Activated CD4-positive, CD25-positive, alpha-beta regulatory T cell treated with anti-CD3 and anti-CD28 coated beads, Interleukin-2, amount 50 U/mL, for 24 hours (primary cell): ENCODE measurements at places on chromosomes 6 and 20.
A peak's percentile ranks its signal among the peaks of the same experiment; 100 is the strongest.

- ATAC-seq, result no peak
Observed at GRCh38 chr6:74409447-74409846, 713.4 kb downstream of the CD109 start.

DNA sequence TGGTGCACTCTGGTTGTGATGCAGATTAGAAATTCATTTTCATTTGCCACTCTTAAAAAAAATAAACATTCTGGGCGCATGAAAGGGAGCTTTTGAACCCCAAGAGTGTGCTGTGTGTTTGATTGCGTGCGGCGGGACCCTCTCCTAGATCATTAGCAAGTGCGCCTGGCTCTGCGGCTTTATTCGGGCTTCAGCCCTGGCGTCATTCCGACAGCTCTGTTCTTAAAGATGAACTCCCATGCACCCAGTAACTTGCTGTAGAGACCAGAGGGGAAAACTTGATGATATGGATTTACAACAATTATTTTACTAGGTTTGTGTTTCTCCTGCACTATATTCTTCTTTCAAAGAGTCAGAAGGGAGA, 48.9 kb upstream of the ARMC2 start:
- ATAC-seq, result no peak

DNA sequence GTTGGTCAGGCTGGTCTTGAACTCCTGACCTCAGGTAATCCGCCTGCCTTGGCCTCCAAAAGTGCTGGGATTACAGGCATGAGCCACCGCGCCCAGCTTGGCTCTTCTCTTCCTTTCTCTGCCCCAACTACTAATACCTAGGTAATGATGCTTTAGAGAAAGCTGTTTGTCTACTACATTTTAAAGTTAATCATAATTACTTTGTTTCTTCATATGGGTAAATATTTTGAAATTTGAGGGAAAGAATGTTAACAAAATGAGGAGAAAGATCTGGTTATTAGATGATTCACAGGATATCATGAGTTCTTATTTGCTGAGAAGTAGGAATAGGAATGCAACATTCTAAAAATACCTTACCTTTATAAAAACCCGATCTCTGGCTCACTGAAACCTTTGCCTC, 18.4 kb upstream of the PTPRK start:
- no peak for ATAC-seq

- ATAC-seq, result peak; percentile 68
Observed at GRCh38 chr20:37406010-37406998, 60.4 kb downstream of the SRC start.

DNA sequence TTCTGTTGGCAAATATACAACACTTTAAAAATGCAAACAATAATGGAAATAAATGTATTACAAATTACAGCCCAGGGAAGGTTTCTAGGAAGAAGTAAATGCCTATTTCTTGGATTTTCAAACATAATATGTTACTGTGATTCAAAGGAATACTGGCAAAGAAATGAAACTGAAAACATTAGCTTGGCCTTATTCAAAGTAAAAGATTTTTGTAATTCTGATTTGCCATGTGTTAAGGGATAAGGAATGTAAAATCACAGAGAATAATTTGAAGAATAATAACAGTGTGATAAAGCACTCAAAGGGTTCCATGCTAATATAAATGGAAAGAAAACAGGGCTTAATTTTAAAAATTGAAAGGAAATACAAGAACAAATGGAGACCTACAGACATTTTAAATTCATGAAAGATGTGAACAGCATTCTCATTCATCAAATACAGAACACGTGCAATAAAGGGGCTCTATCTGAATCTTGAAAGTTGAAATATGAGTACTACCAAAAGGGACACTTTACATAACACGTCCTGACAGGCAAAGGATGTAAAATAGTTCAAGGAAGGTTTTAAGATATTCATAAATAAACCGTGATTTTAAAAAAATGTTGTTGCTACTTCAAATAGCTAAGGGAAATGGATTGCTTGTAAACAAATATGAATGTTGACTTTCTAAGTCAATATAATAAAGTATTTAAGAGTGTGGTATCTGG, 138.1 kb downstream of the RFPL4B start:
- ATAC-seq, result no peak

DNA sequence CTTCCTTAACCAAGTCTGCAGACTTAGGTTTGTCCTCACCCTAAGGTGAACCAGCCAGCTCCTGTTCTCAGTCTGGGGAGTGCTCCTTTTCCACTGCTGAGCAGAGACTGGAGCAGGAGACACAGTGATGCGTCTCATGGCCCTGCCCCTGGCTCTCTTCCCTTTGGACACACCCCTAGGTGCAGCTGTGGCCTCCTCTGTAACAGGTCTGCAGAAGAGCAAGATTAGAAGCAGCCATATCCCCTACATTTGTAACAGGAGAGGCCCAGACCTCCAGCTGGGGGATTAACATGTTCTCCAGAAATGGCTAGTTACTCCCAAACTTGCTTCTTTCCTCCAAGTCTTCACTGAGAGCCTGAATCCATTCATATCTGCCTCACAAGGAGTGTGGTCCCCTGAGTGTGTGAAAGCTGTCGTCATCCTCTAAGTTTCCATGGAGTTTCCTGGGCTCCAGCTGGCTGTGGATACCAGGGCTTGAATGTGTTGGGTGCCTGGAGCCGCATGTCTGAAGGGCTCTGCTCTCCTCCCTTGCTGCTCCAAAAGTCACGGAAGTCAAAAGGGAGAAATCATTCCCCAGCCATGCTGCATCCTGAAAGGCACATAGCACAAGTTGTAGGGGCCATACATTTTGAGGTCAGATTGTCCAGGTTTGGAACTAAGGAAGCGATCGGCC, 57.7 kb downstream of the PPP1R14C start:
- no peak for ATAC-seq

DNA sequence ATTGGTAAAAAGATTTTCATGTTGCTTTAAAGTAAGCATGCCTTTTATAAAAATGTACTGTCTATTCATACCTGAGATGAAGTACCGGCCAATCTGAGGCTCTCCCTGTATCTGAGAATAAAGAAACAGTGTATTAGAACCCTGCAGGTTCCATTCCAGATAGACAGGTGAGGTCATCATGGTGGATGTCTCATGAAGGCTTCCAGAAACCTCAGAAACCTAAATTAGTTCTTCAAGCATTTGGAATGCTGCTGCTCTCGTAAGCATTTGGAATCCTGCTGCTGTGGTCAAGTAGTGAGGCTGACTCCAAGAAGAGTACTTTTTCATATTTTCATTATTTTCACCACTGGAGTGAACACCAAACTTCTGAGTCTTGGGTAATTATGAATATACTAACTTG, 642.3 kb downstream of the MAFB start:
- ATAC-seq, result no peak

DNA sequence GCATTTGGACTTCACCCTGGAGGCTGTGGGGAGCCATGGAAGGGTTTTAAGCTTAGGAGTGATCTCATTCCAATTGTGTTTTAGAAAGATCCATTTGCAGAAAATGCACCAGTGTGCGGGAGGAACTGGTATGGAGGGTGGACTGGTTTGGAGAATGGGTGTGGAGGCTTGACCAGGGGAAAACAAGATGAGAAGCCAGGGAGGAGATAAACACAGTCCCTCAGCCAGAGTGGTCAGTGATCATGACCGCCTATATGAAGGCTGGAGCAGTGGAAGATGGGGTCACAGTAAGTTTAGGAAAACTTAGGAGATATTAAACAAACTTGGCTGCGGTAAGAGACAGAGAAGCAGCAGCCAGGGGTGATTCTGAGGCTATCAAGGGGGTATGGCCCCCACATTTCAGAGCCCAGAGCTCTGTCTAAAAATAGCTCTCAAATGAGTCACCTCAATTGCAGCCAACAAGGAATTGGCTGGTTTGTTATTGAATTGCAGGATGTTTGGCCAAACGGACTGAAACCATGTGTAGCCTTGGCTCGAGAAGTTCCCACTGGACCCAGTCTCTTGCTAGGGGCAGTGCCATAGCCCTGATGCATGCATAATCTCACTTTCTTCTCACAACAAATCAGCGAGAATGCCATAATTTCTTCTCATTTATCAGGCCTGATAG, 159.9 kb upstream of the TOP1 start:
- ATAC-seq, result no peak

DNA sequence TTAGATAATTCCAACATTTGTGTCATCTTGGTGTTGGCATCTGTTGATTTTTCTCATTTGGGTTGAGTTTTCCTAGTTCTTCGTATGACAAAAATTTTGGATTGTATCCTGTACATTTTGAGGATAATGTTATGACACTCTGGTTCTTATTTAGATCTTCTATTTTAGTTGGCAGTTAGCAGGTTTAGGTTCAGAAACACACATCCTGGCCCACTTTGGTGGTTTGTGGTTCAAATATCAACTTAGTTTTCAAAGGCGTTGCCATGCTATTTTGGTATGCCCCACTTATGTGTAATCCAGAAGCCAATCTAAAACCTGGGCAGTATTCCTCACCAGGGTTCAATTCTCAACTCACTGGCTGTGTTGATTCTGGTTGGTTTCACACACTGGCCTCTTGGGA, 68.2 kb downstream of the NOX3 start:
- ATAC-seq, result no peak

DNA sequence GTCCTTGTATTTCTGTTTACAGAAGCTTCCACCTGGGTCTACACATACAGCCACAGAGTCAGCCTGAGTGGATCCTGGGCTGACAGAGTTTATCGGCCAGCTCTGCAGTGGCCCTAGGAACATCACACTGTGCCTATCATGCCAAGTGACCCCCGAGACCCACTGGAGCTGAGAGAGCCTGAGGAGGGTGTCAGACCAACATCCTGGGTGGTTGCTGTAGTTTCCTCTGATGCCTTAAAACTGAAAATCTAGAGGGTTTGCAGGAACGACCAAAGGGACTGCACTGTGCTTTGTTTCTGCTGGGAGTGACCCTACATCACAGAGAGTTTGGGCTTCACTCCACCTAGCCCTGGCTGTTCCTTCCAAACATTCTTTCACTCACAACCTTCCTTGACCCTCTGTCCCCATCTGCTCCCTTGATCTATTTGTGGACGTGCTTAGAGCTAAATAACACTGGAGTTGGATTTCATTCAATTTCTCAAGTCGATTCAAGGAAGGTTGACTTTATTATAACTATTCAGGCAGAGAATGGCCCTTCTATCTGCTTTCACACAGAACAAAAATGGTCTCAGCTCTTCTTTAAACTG, 18.1 kb downstream of the MYLK4 start:
- ATAC-seq, result no peak

GRCh38 chr6:120960761-120961160, 373.5 kb downstream of the TBC1D32 start:
- ATAC-seq, result no peak
